Stimulated activated CD8-positive, alpha-beta memory T cell treated with anti-CD3 and anti-CD28 coated beads, Interleukin-2, amount 100 ng/mL, for 1 hour (primary cell): ENCODE measurements at places on chromosomes 12 and 14.
A peak's percentile ranks its signal among the peaks of the same experiment; 100 is the strongest.

- DNase-seq, result no peak
These were observed 265.7 kb downstream of the BCL11B start for GRCh38 chr14:99006276-99006675.

DNA sequence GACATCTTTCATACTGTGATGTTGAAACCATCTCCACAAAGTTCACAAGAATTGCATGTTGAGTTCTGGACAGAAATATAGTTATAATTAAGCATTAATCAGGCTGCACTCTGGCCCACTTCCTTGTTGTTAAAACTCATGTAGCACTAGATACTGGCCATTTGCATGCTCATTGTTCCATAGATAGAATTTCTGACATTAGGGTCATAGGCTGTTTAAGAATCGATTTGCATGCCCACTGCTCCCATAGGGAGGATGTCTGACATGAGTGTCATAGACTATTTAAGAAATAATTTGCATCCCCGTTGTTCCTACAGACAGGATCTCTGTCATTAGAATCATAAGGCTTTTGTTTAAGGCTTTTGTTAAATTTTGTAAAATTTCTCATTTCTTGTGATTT is 50.2 kb downstream of the MYF5 start:
- DNase-seq, result no peak

- peak; percentile 59 for DNase-seq
These were observed at the start of gene CD69 for GRCh38 chr12:9760699-9761418. CD69 (minus strand) TSS chr12:9760901; CDS start chr12:9760820, 81 bp downstream.

DNA sequence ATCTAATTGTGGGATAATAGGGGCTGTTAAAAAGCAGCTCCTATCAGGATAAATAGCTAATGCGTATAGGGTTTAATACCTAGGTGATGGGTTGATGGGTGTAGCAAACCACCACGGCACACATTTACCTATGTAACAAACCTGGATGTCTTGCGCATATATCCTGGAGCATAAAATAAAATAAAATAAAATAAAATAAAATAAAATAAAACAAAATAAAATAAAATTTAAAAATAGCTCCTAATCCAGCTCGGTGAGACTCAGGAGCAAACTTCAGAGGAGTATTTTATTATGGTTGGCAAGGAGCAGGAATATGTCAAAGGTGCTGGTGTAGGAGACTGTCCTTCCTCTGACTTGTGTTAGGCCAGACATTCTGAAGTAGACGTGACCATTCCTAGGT is 721.0 kb downstream of the BCL11B start:
- DNase-seq, result no peak

GRCh38 chr12:101858361-101858760 is 19.0 kb upstream of the DRAM1 start:
- no peak for DNase-seq

GRCh38 chr14:74637178-74637550 is 25.1 kb upstream of the LTBP2 start:
- no peak for DNase-seq

- no peak for DNase-seq
These were observed 186.6 kb downstream of the PAX9 start for GRCh38 chr14:36848213-36848612.

- no peak for DNase-seq
These were observed 257.8 kb upstream of the ARHGAP5 start for GRCh38 chr14:31819281-31819680.

DNA sequence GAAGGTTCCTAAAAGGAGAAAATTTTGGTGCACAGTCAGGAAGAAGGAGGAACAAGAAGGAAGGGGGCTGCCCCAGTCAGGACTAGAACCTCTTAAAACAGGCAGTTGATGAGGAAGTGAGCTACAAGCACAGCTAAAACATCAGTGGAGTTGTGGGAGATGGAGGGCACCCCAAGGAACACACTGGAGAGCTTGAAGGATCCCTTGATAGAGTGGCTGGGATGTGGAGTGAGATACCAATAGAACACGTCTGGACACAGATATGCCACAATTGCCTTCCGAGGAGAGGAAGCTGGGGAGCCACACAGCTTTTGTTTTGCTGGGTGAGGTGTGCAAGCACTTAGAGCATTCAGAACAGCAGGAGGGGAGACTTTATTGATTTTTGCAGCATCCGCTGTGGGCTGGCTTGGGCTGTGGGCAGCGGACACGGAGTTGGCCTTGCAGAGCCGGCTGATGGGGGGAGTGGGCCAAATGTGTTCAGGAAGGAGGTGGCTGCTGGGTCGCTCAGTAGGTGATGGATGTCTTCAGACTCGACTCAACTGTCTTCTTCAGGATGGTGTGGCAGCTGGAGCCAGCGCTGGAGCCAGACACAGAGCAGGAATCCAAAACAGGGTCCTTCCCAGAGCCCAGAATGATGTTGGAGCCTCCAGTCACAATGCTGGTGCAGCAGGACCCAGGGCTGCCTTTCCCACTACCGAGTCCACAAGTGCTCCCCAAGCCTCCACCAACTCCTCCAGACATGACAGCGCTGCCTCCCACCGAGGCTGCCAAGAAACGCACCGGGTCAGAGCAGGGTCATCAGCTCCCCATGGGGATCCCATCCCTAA is 4.7 kb upstream of the KRT79 start:
- no peak for DNase-seq

DNA sequence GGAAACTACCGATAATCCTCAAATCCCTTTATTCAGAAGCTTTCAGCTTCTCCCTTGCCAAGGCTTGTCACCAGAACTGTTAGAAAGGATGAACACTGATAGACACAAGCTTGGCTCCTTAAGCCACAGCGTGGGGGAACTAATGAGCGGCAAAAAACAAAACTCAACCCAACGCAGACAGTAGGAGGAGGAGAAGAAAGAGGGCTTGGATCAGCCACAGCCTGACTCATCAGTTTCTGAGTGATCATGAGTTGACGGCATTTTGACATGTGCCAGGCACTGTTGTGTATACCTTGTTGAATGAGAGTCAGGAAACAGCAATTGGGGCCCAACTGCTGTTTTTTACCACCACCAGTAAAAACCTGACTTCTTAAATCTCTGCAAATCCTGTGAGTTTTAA is 23.7 kb downstream of the PLXNC1 start:
- no peak for DNase-seq

DNA sequence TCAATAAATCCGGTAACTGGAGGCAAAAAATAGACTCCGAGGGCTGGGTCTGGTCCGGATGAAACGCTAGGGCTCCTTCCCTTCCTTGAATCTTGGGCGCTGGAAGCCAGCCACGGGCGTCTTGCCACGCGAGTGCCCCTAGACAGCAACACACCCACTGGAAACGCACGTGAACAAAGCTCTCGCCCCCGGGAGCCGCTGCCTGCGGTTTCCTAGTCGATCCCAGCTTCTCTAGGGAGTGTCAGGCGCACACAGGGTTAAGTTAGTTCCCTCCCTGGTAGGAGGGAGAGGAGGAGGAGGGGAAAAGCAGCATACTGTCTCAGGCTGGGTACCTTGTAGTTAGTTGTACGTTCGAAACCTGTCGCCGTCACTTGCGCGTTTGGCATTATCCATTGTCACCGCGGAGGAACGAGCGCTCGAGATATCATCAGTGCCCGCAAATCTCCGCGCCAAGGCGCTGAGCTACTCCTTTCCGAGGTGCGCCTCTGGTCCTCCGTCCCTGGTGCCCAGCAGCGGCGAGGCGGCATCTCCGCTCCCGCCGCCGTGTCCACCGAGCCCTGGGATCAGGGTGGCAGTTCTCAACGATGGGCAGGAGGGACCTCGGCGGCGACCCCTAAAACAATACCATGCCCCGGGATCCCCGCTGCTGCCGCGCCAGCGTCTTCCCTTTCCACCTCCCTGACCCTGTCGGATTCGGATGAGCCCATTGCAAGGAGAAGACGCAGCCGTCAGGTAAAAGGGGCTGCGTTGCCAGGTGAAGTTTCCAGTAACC is at the start of gene FLRT2:
Gene FLRT2 (plus strand): TSS at position 342 of the 772 bp plus-strand sequence. CDS start 91,371 bp downstream, outside the sequence.
- DNase-seq, result no peak
